ENCODE measurements at places on chromosomes 6 and 20. TPM values are rescaled to one million over a fixed set of nuclear protein-coding genes. Genes with fewer than 3 reads are reported as not detected.

DNA sequence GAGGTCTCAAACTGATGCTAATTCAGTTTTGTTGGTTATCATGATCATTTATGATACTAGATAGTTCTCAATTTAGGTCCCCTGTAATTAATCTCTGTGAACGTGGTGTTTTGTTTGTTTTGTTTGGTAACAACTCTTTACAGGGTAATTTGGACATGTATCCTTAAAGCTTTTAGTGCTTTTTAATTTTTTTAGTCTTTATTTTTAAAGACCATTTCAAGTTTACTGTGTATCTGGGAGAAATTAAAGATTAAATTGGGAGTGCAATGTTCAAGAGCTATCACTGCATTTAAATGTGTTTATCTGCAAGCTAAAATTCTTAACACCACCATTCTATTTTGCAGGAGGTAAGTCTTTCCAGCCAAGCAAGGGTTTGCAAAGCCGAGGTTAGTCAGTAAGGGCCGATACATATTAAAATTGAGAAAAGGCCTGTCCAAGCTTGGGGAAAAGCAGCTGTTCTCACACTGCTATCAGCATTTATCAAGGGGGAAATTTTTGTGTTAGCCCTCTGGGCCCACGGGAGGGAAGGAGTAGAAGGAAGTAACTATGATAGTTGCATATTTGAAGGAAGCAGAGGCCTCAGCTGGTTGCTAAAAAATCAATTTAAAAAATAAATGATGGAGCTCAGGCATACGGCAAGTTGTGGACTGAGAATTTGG, 59.3 kb upstream of the ZNF217 start:
- DNase-seq, result no peak

GRCh38 chr6:84093441-84094435, 60.2 kb downstream of the MRAP2 start:
- DNase-seq, result no peak

- peak; percentile 4 for DNase-seq
Measured at GRCh38 chr6:116847227-116847626, 18.3 kb upstream of the GPRC6A start.

DNA sequence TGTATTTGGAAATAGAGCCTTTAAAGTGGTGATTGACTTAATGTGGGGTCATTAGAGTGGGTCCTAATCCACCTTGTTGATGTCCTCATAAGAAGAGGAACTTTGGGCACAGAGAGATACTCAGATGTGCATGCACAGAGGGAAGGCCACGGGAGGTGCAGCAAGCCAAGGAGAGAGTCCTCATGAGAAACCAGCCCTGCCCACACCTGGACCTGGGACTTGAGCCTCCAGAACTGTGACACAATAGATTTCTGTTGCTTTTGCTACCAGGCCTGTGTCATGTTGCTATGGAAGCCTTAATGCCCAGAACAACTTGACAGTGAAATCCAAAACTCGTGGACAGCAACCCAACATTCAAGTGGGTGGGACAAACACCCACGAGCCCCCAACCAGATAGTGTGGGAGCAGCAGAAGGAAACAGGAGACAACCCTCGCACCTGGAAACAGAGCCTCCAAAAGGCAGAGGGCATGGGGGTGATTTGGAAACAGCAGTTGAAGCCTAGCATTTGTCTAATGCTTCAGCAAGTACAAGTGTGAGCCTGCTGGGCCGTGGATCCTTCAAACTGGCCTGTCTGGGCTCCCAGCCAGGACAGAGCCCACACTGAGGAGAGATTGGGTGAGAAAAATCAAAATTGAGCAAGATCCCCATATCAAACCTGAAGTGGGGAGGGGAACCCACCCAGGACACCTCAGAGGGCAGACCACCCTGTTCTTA, 201.0 kb upstream of the CST7 start:
- no peak for DNase-seq

GRCh38 chr6:51129043-51129442, 310.4 kb downstream of the TFAP2B start:
- DNase-seq, result no peak

GRCh38 chr20:37340998-37341397, 4.9 kb upstream of the SRC start:
- no peak for DNase-seq

DNA sequence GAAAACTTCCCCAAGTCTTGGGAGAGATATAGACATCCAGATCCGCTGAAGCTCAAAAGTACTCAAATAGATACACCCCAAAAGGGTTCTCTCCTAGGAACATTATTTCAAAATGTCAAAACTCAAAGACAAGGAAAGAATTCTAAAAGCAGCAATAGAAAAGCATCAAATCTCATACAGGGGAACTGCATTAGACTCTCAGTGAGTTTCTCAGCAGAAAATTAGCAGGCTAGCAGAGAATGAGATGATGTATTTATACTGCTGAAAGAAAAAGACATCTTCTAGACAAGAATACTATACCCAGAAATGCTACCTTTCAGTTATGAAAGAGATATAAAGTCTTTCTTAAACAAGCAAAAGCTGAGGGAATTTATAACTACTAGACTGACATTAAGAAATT, 75.5 kb upstream of the RIMS1 start:
- DNase-seq, result no peak

DNA sequence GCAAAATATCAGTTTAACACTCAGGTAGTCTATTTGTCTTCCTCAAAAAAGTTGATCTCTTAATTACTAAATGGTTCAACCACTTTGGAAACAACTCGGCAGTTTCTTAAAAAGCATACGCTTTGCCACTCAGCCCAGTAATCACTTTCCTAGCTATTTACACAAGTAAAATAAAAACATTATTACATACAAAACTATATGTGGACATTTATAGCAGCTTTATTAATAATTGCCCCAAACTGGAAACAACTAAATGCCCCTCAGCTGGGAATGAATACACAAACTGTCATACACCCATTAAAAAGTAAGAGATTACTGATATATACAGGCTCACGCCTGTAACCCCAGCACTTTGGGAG, 7.4 kb downstream of the EEF1A1 start:
- no peak for DNase-seq

DNA sequence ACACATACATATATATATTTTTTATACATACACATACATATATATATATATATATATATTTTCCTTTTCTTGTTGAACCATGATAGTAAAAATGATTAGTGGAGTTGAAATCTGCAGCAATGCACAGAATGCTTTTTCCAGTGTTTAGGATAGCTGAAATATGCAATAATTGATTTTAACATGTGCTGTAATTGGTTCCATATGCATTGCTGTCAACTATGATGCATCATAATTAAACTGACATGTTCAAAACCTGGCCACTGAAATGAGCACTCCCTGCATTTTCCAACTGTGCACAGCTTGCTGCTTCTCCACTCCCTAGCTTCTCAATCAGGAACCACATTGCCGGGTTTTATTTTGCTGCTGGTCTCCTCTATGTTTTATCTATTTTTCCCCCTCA, 358.3 kb downstream of the PAX1 start:
- no peak for DNase-seq

GRCh38 chr6:63802606-63803206, 167.1 kb downstream of the PHF3 start:
- DNase-seq, result no peak

DNA sequence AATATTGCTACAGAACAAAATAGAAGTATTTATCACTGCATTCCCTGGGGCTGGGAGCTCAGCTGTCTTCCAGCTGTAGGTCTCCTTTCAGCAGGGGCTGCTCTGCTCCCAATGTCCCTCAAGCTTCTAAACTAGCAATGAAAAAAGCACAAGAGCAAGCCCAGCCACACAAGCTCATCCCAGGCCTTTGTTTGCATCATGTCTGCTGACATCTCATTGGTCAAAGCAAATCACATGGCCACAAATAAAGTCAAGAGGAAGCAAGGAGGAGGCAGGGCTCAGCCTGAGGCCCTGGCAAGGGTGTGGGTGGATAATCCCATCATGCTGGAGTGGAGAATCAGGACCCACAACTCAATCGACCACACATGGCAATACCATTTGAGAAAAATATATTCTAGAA, 2.2 kb upstream of the BFSP1 start:
- peak; percentile 42 for DNase-seq

GRCh38 chr20:22524393-22525015, 59.9 kb downstream of the FOXA2 start:
- no peak for DNase-seq

DNA sequence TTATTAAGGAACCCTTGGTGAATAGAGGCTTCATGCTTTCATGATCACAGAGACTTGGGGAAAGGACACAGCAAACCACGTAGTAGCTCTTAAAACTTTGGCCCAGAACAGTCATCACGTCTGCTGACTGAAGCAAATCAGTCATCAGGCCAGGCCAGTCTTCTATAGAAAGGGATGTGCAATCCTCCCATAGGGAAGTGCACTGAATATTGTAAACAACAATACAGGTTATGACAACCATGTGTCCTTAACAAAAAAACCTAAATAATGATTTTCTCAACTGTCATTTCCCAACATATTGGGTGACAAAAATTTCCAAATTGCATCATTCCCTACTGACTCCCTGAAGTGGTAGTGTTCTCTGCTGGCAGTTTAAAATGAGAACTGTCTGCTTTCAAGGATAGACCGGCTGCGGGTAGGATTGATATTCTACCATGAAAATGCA, 388.2 kb upstream of the CITED2 start:
- DNase-seq, result no peak

DNA sequence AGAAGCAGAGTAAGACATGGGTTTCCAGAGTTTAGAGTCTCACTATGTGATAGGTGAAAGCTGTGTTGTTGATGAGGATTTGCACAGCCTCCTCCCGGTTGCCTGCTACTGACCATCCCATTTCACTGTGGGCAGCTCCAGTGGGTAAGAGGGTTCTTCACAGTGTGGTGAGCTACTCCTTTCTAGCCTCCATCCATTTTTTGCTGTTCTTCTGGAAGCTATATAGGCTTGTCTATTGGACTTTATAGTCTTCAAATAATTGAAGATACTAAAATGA, 13.4 kb downstream of the UST start:
- DNase-seq, result no peak

- DNase-seq, result peak; percentile 4
Measured at GRCh38 chr6:64539917-64540316, 904.3 kb downstream of the PHF3 start.

GRCh38 chr6:31691078-31691463, 10.2 kb upstream of the LY6G5C start:
- DNase-seq, result no peak

ZC3H12D gene
- polyA plus RNA-seq, result 0.46 TPM

HTR1B gene
- not detected for polyA plus RNA-seq

MUCL3 gene
- not detected for polyA plus RNA-seq

HMGCLL1 gene
- 7.3 TPM for polyA plus RNA-seq

MROH8 gene
- polyA plus RNA-seq, result 4.9 TPM

EMILIN3 gene
- polyA plus RNA-seq, result 19.7 TPM

BCLAF1 gene
- polyA plus RNA-seq, result 111 TPM

C6orf163 gene
- 2.0 TPM for polyA plus RNA-seq

SLC17A3 gene
- not detected for polyA plus RNA-seq

ZSCAN16 gene
- polyA plus RNA-seq, result 4.0 TPM

Data from hindlimb muscle (tissue), 1 donor.